Thoracic aorta (tissue), 2 donors: ENCODE measurements at places on chromosomes 12 and 14. TPM values are rescaled to one million over a fixed set of nuclear protein-coding genes. Genes with fewer than 3 reads are reported as not detected.

The SPIC gene
- not detected for total RNA-seq

GRCh38 chr12:5705791-5706190 is 239.3 kb downstream of the ANO2 start:
- H3K4me1 ChIP-seq: no peaks in the 10 kb centered on the region
- no peaks in the 10 kb centered on the region for H3K36me3 ChIP-seq
- no peak overlapping the region for H3K4me3 ChIP-seq

The PRH1 gene
- 18.5 TPM for total RNA-seq

DNA sequence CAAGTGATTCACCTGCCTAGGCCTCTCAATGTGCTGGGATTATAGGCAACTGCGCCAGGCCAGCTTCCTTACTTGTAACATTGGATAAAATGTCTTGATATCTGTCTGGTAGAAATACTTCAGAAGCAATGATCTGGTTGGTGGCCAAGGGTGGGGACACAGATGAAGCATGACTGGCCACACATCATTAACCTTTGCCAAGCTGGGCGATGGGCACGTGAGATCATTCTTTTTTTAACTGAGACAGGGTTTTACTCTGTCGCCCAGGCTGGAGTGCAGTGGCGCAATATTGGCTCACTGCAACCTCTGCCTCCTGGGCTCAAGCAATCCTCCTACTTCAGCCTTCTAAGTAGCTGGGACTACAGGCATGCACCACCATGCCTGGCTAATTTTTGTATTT is 31.1 kb downstream of the PLEKHH1 start:
- no peak overlapping the region for H3K4me3 ChIP-seq
- no peaks in the 10 kb centered on the region for H3K36me3 ChIP-seq
- DNase-seq: no peak
- no peaks in the 10 kb centered on the region for H3K27me3 ChIP-seq
- H3K27ac ChIP-seq: no peak overlapping the region

The EIF2S3B gene
- 0.56 TPM for total RNA-seq

GRCh38 chr12:95004610-95005009 is 1.1 kb upstream of the NDUFA12 start:
- peaks cover 3% of the 10 kb centered on the region for H3K4me1 ChIP-seq
- no peaks in the 10 kb centered on the region for H3K27me3 ChIP-seq
- peak overlapping the region; percentile 78 for H3K4me3 ChIP-seq
- no peaks in the 10 kb centered on the region for H3K36me3 ChIP-seq

GRCh38 chr14:61321385-61322010 is at the start of gene PRKCH:
Gene PRKCH, plus strand, starts transcription at chr14:61321579. Its CDS starts 523 bp downstream, at chr14:61322102.
- H3K27me3 ChIP-seq: no peaks in the 10 kb centered on the region
- no peak for DNase-seq
- peak within 1 kb of the TSS; percentile 21 for H3K27ac ChIP-seq
- H3K36me3 ChIP-seq: no peaks in the 10 kb centered on the region

DNA sequence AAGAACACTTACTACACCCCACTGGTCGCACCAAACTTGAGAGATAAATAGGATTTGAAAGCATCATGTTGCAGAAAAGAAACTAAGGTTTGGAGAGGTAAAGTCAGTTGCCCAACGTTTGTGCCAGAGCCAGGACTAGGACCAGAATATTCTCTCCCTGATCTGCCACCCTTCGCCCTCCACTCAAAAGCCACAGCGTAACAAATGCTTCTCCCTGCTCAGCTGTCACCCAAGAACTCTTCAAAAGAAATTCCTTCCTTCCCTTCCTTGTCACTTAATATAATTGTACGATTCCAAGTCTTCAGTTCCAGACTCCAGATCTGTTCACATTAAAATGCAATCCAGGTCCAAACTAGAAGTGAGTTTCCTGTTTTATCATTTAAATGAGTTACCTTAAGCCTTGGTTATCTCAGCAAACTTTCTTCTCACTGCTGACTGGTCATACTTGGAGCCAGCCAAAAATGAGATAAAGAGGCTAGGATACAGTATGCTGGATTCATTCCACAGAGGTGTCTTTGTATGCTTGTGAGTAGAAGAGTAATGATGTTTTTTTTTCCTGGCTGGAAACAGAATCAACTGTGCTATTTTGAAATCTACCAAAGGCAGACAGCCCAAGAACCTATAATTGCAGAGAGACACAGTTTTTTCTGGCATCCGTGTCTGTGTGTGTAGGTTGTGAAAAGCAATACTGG is 12.8 kb upstream of the PPFIBP1 start:
- H3K27me3 ChIP-seq: no peaks in the 10 kb centered on the region
- peaks cover 17% of the 10 kb centered on the region for H3K4me1 ChIP-seq
- H3K4me3 ChIP-seq: peak overlapping the region; percentile 31
- H3K27ac ChIP-seq: peak overlapping the region; percentile 75

DNA sequence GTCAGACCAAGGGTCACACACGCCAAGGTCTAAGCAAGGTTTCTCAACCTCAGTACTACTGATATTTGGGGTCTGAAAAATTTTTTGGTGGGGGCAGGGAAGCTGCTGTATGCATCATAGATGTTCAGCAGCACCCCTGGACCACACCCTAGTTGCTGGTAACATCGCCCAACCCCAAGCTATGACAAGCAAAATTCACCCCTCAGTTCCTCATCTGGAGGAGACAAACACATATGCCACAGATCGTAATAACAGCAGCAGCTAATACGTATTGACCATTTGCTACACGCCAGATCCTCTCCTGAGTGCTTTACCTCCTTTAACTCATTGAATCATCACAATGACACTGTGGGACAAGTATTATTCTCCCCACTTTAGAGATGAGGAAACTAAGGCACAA is 46.4 kb downstream of the ACTN1 start:
- peaks cover 100% of the 10 kb centered on the region for H3K4me1 ChIP-seq
- no peaks in the 10 kb centered on the region for H3K27me3 ChIP-seq
- DNase-seq: no peak
- no peak overlapping the region for H3K4me3 ChIP-seq
- no peaks in the 10 kb centered on the region for H3K36me3 ChIP-seq

The ANKRD33 gene
- not detected for total RNA-seq

GRCh38 chr12:122293081-122293480 is 26.8 kb upstream of the VPS33A start:
- H3K27ac ChIP-seq: no peak overlapping the region
- H3K4me3 ChIP-seq: no peak overlapping the region
- DNase-seq: no peak

DNA sequence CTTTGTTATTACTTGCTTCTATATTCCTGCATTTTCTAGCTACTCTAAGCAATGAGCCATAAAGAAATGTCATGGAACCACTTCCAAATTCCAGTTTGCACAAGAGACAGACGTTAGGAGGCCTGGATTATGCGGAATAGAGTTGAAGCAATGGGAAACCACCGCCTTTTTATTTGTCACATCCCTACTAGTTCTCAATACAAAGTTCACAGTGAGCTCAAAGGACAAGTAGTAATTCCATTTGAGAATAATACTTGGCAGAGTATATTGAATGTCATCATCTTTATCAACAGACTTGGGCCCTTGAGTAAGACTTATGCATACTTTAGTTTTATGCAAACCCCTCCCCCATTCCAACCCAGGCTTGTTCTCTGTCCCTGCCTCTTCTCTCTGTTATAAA is 3.7 kb upstream of the SLC15A5 start:
- H3K4me3 ChIP-seq: no peak overlapping the region
- no peaks in the 10 kb centered on the region for H3K4me1 ChIP-seq
- no peak overlapping the region for H3K27ac ChIP-seq
- H3K36me3 ChIP-seq: no peaks in the 10 kb centered on the region

The DCAF11 gene
- 54.2 TPM for total RNA-seq

The CATSPERB gene
- 14.5 TPM for total RNA-seq

GRCh38 chr12:63292471-63293221 is 141.6 kb upstream of the AVPR1A start:
- H3K27me3 ChIP-seq: no peaks in the 10 kb centered on the region
- no peak for DNase-seq
- no peak overlapping the region for H3K27ac ChIP-seq
- no peak overlapping the region for H3K4me3 ChIP-seq
- H3K4me1 ChIP-seq: peaks cover 15% of the 10 kb centered on the region
- no peaks in the 10 kb centered on the region for H3K36me3 ChIP-seq

DNA sequence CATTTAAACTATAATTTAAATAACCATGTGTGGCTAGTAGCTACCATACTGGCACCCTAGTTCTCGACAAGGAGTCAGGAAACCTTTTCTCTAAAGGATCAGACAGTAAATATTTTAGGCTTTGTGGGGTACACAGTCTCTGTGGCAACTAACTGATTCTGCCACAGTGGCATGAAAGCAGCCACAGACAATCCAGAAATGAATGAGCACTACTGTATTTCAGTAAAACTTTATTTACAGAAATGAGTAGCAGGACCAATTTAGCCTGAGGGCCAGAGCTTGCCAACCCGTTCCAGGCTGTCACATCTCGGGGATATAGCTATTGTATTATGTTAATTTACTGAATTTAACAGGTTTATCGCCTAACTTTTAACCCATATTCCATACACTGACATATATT is 278.7 kb downstream of the ITPR2 start:
- H3K27ac ChIP-seq: no peak overlapping the region
- no peaks in the 10 kb centered on the region for H3K27me3 ChIP-seq
- H3K36me3 ChIP-seq: no peaks in the 10 kb centered on the region
- no peaks in the 10 kb centered on the region for H3K4me1 ChIP-seq
- no peak overlapping the region for H3K4me3 ChIP-seq

DNA sequence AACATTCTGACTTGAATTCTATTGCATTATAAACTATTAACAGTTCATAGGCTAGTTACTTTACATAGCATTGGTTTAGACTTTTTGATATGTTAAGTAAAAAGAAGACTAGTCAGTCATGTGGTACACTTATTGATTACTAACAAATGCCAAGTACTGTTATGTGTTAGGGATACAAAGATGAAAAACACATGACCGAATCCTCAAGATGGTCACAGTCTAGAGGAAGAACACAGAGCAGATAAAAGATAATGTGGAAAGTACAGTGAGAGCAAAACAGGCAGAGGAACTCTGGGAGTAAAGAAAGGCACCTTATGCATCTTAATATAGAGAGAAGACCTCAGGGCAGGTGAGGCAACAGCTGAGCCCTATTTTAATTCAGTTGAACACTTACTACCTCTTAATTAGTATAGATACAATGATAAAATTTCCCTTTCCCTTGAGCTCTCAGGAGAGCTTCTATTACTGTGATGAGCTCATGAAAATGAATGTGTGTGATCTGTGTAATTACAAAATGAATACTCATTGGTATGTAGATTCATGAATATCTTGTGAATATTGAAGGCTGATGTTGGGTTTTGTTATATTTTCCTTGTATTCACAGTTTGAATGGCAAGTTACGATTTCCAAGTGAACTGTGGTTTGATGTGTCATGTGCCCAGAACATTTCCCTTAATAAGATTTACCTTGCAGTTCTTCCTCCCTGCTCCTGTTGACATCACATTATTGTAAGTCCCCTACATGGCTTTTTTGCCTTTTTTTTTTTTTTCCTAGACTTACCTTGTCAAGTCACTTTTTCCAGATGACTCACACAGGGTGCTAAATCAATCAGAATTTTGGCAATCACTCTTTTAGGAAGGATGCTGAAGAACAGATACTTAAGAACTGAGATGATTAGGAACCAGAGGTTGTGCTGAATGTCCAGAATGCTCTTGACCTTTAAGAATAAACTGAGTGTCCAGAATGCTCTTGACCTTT is 29.5 kb upstream of the MSRB3 start:
- no peaks in the 10 kb centered on the region for H3K36me3 ChIP-seq
- no peak overlapping the region for H3K4me3 ChIP-seq
- DNase-seq: no peak

DNA sequence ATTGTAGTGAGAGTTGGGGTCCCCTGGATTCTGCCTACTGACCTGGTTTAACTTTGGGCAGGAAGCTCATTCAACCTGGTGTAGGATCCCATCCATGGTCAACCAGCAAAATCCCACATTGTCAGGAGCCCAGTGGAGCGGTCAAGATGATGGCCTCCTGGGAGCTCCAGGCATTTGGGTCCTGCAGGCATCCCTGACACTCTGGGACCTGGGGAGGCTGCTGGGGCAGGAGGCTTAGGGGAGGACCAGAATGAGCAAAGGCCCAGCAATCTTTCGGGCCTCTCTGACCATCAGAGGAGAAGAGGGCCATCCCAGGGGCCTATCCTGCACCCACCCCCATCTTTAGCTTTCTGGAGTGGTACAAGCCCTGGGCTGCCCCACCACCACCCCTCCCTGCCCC is 104.0 kb downstream of the PRMT8 start:
- H3K4me3 ChIP-seq: no peak overlapping the region
- no peaks in the 10 kb centered on the region for H3K36me3 ChIP-seq
- H3K4me1 ChIP-seq: no peaks in the 10 kb centered on the region

GRCh38 chr14:94139006-94139405 is 9.6 kb upstream of the IFI27L2 start:
- no peaks in the 10 kb centered on the region for H3K4me1 ChIP-seq
- H3K27me3 ChIP-seq: no peaks in the 10 kb centered on the region
- no peak for DNase-seq

The RPL10L gene
- not detected for total RNA-seq

The ATP2B1 gene
- total RNA-seq: 17.7 TPM

The ARHGEF40 gene
- total RNA-seq: 61.7 TPM

- no peaks in the 10 kb centered on the region for H3K27me3 ChIP-seq
- H3K4me3 ChIP-seq: no peak overlapping the region
- H3K27ac ChIP-seq: no peak overlapping the region
- peaks cover 20% of the 10 kb centered on the region for H3K4me1 ChIP-seq
Observed at GRCh38 chr12:49979791-49980190, 7.0 kb downstream of the AQP6 start.

GRCh38 chr12:109597795-109598427 is 24.3 kb downstream of the MVK start:
- no peak overlapping the region for H3K27ac ChIP-seq
- peaks cover 8% of the 10 kb centered on the region for H3K4me1 ChIP-seq

DNA sequence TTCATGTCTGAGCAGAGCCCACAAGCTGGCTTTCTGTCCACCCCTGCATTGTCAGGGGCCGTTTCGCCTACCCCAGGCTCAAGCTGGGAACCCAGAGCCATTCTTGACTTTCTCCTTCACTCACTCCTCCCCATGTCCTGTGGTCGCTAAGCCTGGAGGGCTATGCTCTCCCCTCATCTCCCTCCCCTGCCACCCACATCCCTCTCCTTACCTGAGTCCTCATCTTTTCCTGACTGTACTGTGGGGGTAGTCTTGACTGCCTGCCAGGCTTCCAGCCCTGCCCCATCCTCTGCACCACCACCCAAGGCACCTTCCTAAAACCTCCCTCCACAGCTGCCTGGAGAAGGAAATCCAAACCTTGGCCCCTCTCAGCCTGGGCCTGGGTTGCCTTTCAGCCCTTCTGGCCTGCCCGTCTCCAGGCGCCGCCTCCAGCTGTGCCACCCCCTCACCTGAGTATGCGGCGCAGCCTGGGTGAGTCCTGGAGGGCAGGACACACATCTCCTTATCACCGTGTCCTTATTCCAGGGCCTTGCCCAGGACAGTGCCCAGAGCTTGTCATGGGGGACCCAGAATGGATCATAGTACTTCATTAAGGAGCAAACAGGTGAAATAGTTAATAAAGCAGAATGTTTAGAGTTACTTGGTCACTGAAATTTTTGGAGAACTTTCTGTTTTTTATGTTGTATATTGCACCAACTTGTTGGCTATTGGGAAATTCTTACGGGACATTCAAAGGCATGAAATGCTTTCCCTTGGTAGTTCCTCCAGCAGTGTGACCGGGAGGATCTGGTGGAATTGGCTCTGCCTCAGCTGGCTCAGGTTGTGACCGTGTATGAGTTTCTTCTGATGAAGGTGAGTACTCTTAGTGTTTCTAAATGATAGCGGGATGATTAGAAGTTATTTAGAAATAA is 14.5 kb downstream of the ZNF839 start:
- no peak for DNase-seq
- no peak overlapping the region for H3K4me3 ChIP-seq
- H3K27ac ChIP-seq: no peak overlapping the region
- H3K4me1 ChIP-seq: no peaks in the 10 kb centered on the region
- H3K27me3 ChIP-seq: no peaks in the 10 kb centered on the region
